ENCODE measurements at places on chromosomes 12 and 14.

- no peak for DNase-seq
Measured at GRCh38 chr14:61616524-61617185, 78.7 kb upstream of the HIF1A start.

GRCh38 chr12:6310771-6311610 lies 509 bp downstream of the PLEKHG6 start:
- DNase-seq, result no peak

- no peak for DNase-seq
Measured at GRCh38 chr14:103472939-103473338, 49.7 kb downstream of the CKB start.

DNA sequence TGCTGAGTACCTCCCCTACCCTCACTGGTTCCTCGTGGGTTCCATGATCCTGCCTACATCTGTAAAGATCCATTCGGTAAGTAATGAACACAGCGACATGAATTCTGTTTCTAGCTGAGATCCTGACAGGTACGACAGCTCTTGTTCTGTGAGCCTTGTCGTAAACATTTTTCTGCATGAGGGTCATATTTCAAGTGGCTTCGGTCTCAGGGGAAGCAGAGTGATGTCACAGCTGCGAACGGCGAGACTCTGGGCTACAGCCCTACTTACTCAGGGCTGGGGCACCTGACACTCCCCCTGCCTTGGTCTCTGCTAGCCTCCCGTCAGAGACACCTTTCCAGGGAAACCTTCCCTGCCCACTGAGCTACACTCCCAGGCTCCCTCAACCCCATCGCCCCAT lies 85.8 kb downstream of the RBM19 start:
- DNase-seq, result no peak

DNA sequence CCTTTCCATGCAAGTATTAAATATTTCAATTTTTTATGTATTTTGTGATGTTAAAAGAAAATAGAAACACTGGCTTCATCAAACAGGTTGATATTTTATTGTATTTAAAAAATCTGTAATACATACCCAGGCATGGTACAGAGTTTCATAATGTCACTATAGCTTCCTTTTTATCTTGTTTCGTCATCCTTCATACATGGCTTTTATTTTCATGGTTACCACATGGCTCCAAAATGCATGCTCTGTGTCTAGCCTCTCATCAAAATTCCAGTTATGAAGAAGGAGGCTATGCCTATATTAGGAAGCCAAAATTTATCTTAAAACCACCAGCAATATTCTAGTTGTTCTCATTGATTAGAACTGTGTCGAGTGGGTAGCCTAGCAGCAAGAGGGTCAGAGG lies 464.8 kb downstream of the BTG1 start:
- no peak for DNase-seq

GRCh38 chr14:33740531-33740930 lies 210.3 kb downstream of the EGLN3 start:
- no peak for DNase-seq

DNA sequence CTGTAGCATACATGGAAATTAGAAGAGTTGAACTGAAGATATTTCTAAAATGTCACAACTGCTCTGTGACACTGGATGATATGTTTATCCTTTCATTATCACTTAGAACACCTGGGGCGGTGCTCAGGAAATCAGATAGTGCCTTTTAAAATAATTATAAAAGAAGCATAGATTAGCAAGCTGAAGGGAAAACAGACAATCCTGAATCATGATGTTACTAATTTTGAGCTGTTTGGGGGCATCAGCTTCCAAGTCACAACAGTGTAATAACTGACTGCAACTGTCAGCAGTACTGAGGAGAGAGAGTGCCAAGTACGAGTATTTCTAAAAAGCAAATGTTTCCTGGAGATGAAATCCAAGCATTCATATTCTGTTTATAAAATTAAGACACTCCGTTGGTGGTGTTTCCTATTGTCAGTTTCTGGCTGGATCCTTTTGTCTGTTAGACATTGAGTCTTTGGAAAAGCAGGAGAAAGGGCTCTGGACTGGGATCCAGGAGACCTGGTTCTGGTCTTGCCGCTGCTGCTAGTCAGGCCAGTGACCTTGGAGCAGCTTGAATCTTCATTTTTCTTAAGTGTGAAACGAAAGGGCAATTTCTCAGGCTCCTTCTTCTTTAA lies 380.1 kb downstream of the EGLN3 start:
- no peak for DNase-seq

DNA sequence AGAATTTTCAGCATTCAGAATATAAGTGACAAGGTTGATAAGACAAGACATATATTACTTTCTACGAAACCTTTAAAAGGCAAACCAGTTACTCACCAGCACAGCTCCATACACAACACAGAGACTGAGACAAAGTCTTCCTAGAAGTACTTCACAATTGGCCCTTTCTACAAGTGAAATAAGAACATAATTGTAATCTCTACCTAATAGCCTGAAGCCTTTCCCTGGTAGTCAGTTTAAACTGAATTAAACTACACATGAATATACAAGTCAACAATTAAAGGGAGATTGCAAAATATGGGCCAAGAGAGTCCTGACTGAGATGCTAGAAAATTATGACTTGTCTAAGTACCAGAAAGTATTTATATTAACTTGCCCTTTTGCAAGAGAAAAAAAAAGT lies 95.9 kb downstream of the PUS7L start:
- no peak for DNase-seq

GRCh38 chr12:94597268-94597667 lies 53.1 kb downstream of the TMCC3 start:
- no peak for DNase-seq

DNA sequence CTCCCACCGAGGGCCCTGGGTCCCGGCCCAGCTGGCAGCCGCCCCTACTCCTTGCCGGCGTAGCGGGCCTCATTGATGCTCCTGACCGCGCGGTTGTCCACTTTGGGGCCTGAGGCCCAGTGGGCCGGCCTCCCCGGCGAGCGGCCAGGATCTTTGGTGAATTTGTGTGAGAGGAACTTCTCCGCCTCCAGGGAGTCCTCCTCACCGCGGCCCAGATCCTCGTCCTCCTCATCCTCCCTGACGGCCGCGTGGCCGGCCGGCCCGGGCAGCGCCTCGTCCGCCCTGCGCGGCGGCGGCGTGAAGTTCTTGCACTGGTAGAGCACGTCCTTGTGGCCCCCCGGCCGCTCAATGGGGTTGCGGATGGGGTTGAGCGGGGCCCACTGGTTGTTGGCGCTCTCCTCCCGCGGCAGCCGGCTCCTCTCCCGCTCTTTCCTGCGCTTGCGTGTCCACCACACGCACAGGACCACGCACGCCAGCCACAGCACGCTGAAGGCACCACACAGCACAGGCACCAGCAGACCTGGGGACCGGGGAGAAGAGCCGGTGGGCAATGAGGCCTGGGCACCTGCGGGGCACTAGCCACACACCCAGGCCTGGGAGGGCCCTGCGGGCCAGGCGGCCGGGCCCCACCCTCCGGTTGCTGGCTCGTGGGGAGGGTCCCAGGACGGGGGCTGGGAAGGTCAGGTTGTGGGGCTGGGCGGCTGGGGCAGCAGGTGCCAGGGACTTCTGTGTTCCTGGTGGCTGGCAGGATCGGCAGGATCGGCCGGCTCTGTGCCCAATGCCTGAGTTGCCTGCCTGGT lies 25.7 kb downstream of the JAG2 start:
- DNase-seq, result no peak

- no peak for DNase-seq
Measured at GRCh38 chr12:46260913-46261476, 7.8 kb downstream of the SLC38A1 start.

GRCh38 chr12:105077435-105077834 lies 6.8 kb downstream of the ALDH1L2 start:
- DNase-seq, result no peak

GRCh38 chr12:131108177-131108955 lies 154.7 kb downstream of the ADGRD1 start:
- DNase-seq, result no peak

- DNase-seq, result no peak
Measured at GRCh38 chr12:121530600-121531355, 50.0 kb downstream of the KDM2B start.

- no peak for DNase-seq
Measured at GRCh38 chr14:92254786-92255185, 68.2 kb upstream of the SLC24A4 start.

DNA sequence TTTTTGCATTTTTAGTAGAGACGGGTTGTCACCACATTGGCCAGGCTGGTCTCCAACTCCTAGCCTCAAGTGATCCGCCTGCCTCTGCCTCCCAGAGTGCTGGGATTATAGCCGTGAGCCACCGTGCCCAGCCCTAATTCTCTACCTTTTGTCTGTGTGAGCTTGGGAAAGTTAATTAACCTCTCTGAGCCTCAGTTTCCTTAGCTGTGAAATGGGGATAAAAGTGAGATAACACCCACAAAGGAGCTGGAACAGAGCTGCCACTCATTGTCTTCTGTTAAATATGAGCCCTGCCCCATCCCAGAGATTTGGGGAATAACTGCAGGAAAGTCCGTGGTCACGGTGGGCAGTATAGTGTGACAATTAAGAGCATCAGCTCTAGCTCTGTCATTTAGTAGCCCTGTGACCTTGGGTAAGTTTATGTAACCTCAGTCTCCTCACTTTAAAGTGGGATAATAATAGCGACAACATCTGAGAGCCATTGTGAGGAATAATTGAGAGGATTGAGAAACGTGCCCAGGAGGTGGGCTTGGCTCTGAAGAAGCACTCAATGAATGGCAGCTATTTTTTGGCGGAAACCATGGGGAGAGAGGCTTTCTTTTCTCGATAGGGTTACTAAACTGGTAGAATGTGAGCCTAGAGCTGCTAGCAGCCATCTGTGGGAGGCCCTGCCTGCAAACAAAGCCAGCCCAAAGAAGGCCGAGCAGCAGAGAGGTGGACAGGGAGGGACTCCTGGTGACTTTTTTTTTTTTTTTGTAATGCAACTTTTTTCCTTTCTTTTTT lies 60.8 kb upstream of the MED13L start:
- no peak for DNase-seq

- no peak for DNase-seq
Measured at GRCh38 chr12:90630006-90630405, 325.0 kb downstream of the CCER1 start.

Data from activated CD4-positive, CD25-positive, alpha-beta regulatory T cell (primary cell).